ENCODE measurements at places on chromosomes 2 and 18. TPM values are rescaled to one million over a fixed set of nuclear protein-coding genes. Genes with fewer than 3 reads are reported as not detected.

Gene LYG1
- 0.71 TPM for total RNA-seq

Gene RNF149
- total RNA-seq = 55.6 TPM

Gene CRYBA2
- total RNA-seq = not detected

DNA sequence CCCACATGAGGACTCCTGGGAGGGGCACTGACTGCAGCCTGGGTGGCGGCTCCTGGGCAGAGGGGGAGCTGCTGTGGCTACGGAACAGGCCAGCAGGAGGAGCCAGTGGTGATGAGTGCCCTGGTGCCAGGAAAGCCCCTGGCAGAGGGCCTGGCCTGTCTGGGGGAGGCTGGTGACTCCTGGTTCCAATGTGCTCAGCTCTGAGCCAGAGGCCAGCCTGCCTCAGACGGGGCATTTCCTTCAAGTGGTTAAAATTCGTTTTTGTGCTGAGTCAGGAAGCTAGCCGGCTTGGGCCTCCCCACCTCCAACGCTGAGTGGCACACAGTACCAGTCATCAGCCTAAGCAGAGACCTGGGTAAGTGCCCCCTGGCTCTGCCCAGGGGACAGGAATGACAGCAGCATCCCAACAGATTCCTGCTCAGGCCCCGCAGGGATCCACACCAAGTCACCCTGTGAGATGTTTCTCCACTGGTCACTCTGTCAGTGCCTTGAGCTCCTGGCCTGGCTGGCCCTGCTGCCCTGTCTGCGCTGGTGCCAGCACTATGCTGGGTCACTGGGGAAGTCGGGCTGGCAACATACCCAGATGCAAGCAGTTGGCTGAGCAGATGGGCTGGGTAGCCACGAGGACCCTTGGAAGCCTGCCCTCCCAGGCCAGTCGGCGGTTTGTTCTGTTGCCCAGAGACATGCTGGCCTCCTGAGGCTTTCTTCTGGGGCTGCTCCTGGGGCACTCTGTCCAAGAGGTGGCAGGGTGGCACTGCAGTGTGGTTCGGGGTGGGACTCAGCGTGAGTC is 7.1 kb upstream of the KLF11 start:
- peaks cover 59% of the 10 kb centered on the region for H3K4me1 ChIP-seq
- H3K4me3 ChIP-seq = no peak overlapping the region
- H3K27ac ChIP-seq = peak overlapping the region; percentile 94
- DNase-seq = peak; percentile 91

DNA sequence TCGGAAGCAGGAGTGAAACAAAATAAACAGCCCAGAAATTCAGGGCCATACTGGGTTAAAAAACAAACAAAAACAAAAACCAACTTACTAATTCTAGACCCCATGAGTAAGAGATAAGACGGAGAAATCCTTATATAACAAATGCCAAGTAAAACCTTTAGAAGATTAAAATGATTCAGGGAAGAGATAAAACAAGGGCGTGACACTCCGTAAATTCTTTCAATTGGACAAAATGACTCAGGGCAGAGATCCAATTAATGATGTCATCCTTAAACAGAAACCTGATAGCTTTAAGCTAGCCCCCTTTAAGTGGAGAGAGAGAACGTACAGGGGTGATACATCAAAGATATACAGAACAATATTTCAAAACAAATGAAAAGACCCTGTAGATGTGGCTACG is 317.4 kb downstream of the NBAS start:
- no peak for DNase-seq
- no peaks in the 10 kb centered on the region for H3K27me3 ChIP-seq
- no peak overlapping the region for H3K27ac ChIP-seq
- no peak overlapping the region for H3K4me3 ChIP-seq
- no peaks in the 10 kb centered on the region for H3K4me1 ChIP-seq

Measured in sigmoid colon (tissue), 7 donors.